Esophagus muscularis mucosa (tissue), 4 donors: ENCODE measurements at places on chromosomes 3 and 15. TPM values are rescaled to one million over a fixed set of nuclear protein-coding genes. Genes with fewer than 3 reads are reported as not detected.

The CNTN6 gene
- 0.17 TPM for total RNA-seq

The CYP11A1 gene
- 1.8 TPM for total RNA-seq

The MRAS gene
- 42.4 TPM for total RNA-seq

The FAM98B gene
- 48.2 TPM for total RNA-seq

The KBTBD12 gene
- total RNA-seq: 6.0 TPM

The CYP19A1 gene
- 2.1 TPM for total RNA-seq

The BMF gene
- total RNA-seq: 5.0 TPM

The MED12L gene
- total RNA-seq: 0.83 TPM

The CTXND1 gene
- 0.80 TPM for total RNA-seq

The FAM162A gene
- total RNA-seq: 34.2 TPM

The NOX5 gene
- 0.23 TPM for total RNA-seq

The ADAMTSL3 gene
- 20.0 TPM for total RNA-seq

The TERC gene
- 46.9 TPM for total RNA-seq

DNA sequence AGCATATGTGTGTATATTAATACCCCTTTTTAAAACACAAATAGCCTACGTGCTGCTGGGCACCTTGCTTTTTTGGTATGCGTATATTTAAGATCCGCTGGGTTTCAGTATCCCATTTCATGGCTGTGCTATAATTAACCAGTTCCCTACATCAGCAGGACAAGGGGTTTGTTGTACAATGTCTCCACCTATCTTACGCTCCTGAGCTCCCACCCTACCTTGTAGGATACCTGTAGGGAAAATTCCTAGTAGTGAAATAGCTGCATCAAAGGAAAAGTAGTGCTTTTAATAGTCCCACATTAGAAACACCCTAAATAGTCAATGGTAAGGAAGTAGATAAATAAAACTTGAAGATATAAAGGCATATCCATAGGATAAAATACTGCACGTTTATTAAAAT lies 1.4 kb downstream of the MAP6D1 start:
- DNase-seq: no peak

GRCh38 chr3:97975466-97975865 lies 3.2 kb upstream of the RIOX2 start:
- DNase-seq: no peak

DNA sequence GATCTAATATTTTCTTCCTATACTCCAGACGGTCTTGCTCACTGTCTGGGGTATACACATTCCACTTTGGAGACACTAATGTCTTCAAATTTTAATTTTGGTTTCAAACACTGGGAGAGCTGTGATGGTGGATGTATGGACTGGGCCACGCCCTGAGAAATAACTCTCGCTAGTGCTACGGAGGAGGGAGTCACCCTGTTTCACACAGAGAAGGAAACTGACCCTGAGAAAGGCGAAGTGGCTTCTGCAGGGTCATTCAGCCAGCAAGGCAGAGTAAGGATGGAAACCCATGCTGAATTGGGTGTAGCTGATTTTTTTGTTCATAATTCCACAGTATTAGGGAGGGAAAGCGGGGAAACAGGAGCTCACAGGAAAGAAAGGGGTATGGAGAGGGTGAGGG lies 8.6 kb upstream of the SKIC8 start:
- no peak for DNase-seq

DNA sequence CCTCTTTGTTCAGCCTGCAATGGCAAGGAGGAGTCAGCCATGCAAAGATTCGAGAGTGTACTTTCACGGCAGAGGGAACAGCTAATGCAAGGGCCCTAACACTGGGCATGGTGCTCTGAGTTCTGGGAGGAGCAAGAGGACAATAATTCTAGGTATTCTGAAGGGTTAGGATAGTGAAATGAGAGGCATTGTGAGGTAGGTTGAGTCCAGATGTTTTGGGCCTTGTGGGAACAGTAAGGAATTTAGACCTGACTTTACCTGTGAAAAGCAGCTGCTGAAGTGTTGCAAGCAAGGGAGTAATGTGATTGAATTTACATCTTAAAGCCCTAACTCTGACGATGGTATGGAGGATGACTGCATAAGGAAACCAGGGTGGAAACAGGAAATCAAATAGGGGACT lies 211.6 kb downstream of the CNTN3 start:
- no peak for DNase-seq

DNA sequence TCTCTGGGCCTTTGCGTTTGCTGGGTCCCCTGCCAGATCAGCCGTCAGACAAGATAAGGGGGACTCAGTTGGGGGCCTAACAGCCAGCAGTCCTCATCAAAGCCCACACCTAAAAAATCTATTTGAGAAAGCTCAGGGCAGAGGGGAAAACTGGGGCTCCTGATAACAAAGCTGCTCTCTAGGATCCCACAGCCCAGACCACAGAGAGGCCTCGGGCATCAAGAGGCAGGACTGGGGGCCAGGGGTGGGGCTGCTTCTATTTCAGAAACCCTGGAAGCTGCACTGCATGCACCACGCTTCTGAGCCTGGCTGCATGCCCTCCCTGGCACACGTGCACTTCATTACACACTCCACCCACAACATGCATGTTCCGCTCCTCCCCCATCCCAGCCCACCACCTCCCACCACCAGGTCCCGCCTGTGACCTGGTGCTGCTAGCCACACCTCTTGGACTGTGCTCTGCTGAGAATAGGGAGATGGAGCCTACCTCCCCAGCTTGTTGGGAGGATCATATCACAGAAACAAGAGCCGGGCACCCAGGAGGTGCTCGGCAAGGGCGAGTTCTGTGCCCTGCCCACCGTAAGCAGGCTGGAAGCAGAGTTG lies 26.6 kb downstream of the FBLN2 start:
- no peak for DNase-seq

GRCh38 chr3:44252332-44252959 lies 10.8 kb downstream of the TOPAZ1 start:
- DNase-seq: no peak

- no peak for DNase-seq
These were observed 91.6 kb upstream of the FAM98B start for GRCh38 chr15:38362355-38362754.

- DNase-seq: no peak
These were observed 55.0 kb downstream of the LRRC49 start for GRCh38 chr15:70947351-70948335.

GRCh38 chr15:61318301-61318700 lies 89.2 kb upstream of the RORA start:
- DNase-seq: peak; percentile 66

DNA sequence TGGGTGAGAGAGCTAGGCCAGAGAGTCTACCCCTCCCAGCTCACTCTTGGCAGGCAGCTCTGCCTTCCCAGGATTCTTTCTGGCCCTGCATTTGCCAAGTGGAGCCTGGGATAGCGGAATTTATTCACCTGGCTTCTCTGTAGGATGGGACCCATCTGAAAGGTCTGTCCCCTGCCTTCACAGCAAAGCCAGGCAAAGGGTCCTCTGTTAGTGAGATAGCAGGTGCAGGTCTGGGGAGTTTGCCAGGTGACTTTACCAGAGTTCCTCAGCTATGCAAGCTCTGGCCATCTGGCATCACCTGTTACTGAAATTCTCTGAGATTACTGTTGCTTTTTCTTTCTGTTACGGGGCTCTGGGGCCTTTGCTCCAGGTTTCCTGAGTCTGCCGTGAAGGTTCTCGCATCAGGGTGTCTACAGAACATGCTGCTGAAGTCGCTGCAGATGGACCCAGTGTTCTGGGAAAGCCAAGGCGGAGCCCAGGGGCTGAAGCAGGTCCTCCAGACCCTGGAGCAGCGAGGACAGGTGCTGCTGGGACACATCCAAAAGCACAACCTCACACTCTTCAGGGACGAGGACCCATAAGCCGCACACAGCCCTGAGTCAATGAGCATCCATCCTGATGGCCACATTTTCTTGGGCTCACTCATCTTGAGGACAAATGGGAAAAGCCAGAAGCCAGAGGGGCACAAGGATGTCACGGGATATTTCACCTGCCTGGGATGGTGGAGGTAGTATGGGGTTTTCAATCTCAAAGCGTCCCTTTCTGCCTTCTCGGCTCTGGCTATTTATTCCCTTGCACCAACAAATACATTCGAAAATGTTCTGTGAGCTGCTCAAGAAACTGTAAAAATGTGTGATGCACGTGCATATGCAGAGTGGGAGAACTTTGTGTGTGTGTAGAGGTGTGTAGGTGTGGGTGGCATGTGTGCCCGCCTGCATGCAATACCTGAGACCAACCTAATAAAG lies 49.8 kb downstream of the POMGNT2 start:
- DNase-seq: peak; percentile 82

DNA sequence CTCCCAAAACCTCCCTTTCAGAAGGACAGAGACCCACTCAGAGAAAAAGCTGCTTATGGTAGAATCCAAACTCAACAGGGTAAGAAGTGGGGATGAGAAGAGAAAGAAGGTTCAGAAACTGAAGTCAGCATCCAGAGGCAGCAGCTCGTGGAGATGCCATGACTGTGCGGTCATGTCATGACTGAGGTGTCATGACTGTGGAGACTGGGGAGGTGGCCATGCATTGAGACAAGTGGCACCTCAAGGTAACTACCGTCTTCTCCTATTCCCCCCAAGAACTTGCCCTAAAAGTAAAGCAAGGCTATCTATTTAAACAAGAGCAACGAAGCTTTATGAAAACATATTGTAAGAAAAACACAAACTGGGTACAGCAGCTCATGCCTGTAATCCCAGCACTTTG lies 15.1 kb downstream of the CHRNA3 start:
- peak; percentile 55 for DNase-seq

DNA sequence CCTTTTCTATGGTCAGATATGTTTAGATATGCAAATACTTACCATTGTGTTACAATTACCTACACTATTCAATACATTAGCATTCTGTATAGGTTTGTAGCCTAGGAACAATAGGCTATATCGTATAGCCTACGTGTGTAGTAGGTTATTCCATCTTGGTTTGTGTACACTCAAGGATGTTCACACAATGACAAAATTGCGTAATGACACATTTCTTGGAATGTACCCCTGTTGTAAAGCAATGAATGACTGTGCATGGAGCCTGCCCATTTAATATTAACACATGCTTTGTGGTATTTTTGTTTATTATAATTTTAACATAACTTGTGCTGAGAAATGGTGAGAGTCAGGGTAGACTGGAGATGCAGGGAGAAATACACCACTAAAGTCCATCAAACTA lies 154.9 kb downstream of the LEKR1 start:
- DNase-seq: no peak

- no peak for DNase-seq
These were observed 516.1 kb downstream of the MECOM start for GRCh38 chr3:169147238-169148008.

GRCh38 chr15:73959012-73959581 lies 32.8 kb downstream of the LOXL1 start:
- DNase-seq: no peak

DNA sequence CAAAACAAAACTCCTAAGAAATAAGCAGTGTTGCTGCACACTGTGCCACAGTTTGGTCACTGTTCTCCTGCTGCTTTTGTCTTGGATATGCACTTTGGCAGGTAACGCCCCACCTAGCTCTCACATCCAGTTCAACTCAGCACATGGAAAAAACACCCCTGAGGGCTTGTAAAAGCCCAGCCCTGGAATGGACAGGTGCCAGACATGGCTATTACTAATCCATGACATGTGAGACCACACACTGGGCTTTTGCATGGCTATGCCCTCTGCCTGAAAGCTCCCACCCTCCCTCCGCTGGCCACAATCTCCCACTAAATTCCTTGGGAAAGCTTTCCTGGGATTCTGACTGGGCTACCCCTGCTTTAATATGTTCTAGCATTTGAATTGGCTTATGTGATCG lies 24.7 kb upstream of the ZBED2 start:
- no peak for DNase-seq

GRCh38 chr3:198112031-198112430 lies 152.0 kb downstream of the LMLN start:
- no peak for DNase-seq

GRCh38 chr3:46576386-46576785 lies 10.3 kb upstream of the LRRC2 start:
- DNase-seq: no peak

GRCh38 chr15:23897531-23897930 lies 210.4 kb upstream of the NDN start:
- no peak for DNase-seq
